IPS DF 6.9 (cell line): ENCODE measurements at places on chromosomes 7 and 10.

- no peak overlapping the region for H3K4me3 ChIP-seq
- no peak for DNase-seq
- H3K4me1 ChIP-seq: no peaks in the 10 kb centered on the region
- no peak overlapping the region for H3K27ac ChIP-seq
Measured at GRCh38 chr7:24653316-24654085, 80.2 kb downstream of the PALS2 start.

DNA sequence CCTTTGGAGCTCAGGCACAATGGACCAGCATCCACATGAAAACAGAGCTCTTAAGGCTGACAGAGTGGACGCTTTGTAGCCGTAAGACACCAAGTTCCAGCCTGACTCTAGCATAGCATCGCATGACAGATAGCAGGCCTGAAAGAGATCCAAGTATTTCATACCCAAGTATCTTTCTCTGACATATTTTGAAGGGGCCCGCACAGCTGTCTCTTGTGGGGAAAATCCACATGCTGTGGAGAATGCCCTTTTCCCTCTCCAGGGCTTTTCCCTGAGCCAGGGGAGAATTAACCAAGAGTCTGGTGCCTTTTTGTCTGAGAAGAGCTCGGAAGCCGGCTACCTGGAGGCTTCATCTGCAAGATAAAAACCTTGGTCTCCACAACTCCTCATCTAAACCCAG, 51.0 kb downstream of the CFAP46 start:
- no peaks in the 10 kb centered on the region for H3K27me3 ChIP-seq
- H3K4me3 ChIP-seq: no peak overlapping the region
- peaks cover 11% of the 10 kb centered on the region for H3K4me1 ChIP-seq

DNA sequence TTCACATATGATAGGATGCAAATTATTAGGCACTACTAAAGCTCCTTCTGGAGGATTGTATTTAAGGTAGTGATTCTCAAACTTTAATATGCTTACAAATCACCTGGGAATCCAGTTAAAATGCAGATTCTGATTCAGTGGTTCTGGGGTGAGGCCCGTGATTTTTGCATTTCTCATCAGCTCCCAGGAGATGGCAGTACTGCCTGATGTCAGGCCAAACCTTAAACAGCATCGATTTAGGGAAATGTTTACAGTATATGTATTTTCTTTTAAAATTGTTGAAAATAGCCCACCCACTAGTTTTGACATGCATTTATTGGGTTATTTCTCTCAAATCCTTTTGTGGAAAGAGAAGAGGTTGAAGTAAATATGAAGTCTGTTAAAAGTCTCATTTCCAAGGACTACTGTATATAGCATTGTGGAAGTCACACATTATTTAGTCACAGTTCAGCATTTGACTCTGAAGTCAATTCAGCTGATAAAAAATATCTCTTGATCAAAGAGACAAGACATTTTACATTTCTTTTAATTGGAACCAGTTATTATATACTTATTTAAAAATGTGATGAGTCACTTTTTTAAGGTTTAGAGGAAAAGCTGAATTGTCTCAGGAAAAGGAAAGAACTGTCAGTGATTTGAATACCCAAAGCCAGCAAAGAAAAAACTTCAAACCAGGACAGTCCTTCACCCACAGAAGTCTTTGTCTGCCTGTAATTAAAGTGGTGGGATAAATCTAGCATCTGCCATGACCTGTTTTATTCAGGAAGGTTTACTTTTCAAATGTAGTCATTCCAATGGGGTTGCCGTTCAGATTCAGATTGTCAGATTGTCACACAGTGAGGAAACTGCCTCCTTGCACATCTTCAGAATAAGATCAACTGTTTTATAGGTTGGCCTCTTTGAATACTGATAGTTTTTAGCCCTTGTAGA, 21.1 kb upstream of the HBP1 start:
- H3K4me3 ChIP-seq: no peak overlapping the region
- no peaks in the 10 kb centered on the region for H3K36me3 ChIP-seq
- H3K4me1 ChIP-seq: no peaks in the 10 kb centered on the region
- no peak for DNase-seq

DNA sequence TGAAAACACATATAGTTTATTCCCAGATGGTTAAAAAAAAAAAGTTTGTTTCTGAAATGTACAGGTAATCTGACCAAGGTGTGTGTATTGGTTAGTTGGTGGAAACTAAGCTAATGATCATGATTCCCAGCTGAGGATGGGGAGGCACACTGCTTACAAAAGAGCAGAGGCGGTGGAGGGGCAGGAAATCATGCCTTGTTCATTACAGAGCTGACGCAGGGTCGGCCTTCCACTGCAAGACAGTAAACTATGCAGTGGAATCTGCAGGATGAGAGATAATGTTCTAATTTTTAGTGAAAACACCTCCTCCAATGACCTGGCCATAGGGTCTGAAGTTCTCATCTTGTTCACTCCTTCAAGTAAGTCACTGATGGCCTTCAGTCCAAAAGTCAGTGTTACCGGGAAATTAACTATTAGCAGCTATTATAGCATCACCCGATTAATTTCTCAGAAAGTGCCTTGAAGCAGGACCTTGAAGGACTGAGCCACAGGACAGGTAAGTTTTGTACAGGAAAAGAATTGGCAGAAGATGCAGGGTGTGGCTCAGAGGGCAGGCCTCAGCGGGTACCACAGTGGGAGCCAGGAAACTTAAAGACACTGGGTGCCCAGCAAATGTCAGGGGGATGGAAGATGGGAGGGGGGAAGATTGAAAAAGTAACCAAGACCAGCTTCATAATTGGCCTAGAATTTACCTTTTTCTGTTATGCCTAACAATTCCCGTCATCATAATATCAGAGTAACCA, 36.0 kb downstream of the MYOF start:
- DNase-seq: no peak
- no peaks in the 10 kb centered on the region for H3K36me3 ChIP-seq
- H3K27me3 ChIP-seq: no peaks in the 10 kb centered on the region
- no peak overlapping the region for H3K4me3 ChIP-seq
- H3K27ac ChIP-seq: no peak overlapping the region
- H3K4me1 ChIP-seq: peaks cover 2% of the 10 kb centered on the region; the same call in 1 of the 2 replicates

GRCh38 chr7:137120690-137121089, 222.8 kb downstream of the PTN start:
- no peaks in the 10 kb centered on the region for H3K36me3 ChIP-seq
- H3K27ac ChIP-seq: no peak overlapping the region
- no peaks in the 10 kb centered on the region for H3K4me1 ChIP-seq
- no peak overlapping the region for H3K4me3 ChIP-seq

DNA sequence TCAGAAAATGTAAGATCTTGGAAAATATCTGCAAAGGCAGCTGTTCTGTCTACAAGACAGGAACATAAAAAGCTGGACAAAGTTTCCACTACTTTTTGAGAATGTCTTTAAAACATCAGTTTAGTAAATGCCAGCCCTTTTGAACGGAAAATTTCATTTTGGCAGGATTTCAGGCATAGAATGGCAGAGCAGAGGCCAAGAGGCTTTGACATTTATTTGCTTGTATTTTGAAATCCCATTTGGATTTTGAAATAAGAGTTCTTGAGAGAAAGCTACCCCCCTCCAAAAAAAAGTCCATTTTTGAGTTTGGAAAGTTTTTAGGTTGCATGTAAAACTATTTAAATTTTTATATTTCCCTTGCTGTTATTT, 3.1 kb upstream of the ETV1 start:
- H3K4me1 ChIP-seq: peaks cover 2% of the 10 kb centered on the region; the same call in 1 of the 2 replicates
- no peaks in the 10 kb centered on the region for H3K27me3 ChIP-seq
- H3K4me3 ChIP-seq: no peak overlapping the region
- H3K27ac ChIP-seq: no peak overlapping the region
- H3K36me3 ChIP-seq: no peaks in the 10 kb centered on the region

GRCh38 chr10:99429517-99430095, 818 bp downstream of the GOT1 start:
- H3K36me3 ChIP-seq: no peaks in the 10 kb centered on the region
- H3K27ac ChIP-seq: no peak overlapping the region
- H3K4me1 ChIP-seq: no peaks in the 10 kb centered on the region
- no peak for DNase-seq
- H3K4me3 ChIP-seq: peak overlapping the region; percentile 95; the same call in 1 of the 2 replicates

DNA sequence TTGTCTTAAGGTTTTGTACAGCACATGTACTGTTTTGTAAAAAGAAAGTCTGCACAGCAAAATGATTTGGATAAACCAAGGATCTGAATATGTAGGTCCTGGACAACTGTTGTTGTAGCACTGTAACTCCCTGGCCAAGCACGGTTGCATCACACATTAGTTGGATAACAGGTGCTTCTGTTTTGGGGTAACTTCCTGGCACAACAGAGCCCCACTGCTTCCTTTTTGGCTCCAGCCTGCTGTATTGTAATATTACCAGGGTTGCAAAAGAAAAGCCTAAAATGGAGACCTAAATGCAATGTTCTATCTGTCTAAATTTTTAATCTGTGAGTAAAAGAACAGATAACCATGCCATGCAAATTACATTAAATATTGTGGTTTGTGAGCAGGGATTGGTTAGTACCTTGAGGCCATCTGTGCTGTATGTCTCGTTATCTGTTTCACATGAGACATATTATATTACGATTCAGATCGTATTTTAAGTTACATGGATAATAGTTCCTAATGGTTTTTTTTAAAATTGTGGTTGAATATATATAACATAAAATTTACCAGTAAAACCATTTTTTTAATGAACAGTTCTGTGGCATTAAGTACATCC, 27.5 kb upstream of the WAC start:
- no peaks in the 10 kb centered on the region for H3K36me3 ChIP-seq
- no peak for DNase-seq
- no peak overlapping the region for H3K4me3 ChIP-seq
- no peaks in the 10 kb centered on the region for H3K27me3 ChIP-seq

GRCh38 chr10:69466689-69467088, 15.4 kb downstream of the TSPAN15 start:
- H3K36me3 ChIP-seq: no peaks in the 10 kb centered on the region
- no peak overlapping the region for H3K27ac ChIP-seq
- peaks cover 3% of the 10 kb centered on the region; the same call in 1 of the 2 replicates for H3K4me1 ChIP-seq
- DNase-seq: no peak
- H3K4me3 ChIP-seq: no peak overlapping the region

- no peak overlapping the region for H3K27ac ChIP-seq
- no peaks in the 10 kb centered on the region for H3K4me1 ChIP-seq
- H3K4me3 ChIP-seq: no peak overlapping the region
Measured at GRCh38 chr7:55140221-55140940, 121.6 kb downstream of the EGFR start.

DNA sequence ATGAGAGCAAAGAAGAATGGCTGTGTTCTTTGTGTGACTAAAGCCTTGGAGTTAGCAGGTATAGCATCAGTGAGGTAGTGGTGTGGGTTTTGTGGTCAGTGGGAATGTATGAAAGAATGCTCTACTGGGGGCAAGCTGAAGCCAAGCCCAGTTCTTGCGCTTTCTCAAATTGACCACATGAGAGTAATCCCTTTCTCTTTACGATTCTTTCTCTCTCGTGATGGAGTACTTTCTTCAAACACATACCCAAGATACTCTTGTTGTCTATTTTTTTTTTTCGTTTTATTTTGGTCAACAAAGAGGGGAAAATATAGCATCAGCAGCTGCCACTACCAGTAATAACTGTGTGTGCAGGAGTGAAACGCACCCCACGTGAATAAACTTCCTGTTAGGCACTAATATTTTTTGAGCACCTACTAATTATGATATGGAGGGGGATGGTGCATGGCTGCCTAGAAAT, 8.4 kb upstream of the PANK1 start:
- no peak overlapping the region for H3K27ac ChIP-seq
- no peaks in the 10 kb centered on the region for H3K36me3 ChIP-seq
- DNase-seq: no peak
- no peak overlapping the region for H3K4me3 ChIP-seq

- no peaks in the 10 kb centered on the region for H3K36me3 ChIP-seq
- no peak overlapping the region for H3K27ac ChIP-seq
- DNase-seq: no peak
- no peak overlapping the region for H3K4me3 ChIP-seq
- H3K4me1 ChIP-seq: no peaks in the 10 kb centered on the region; the same call in 1 of the 2 replicates
- no peaks in the 10 kb centered on the region for H3K27me3 ChIP-seq
Measured at GRCh38 chr7:129263168-129263567, 38.3 kb downstream of the AHCYL2 start.

DNA sequence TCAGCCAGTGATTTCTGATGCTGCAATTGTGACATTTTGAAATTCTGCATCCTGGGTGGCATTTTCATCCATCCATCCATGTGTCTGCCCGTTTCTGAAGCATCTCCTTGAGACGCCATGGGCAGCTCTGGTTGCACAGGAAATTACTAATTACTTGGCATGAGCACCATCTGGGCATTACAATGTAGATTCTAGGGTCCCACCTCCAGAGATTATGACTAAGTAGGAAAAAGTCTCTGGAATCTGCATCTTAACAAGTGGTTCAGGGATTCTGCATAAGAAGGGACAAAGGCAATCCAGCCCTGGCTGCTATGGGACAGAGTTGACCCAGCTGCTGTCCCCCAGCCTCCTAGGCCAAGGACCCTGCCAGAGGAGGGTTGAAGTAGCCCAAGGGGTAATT, 65.3 kb downstream of the CUZD1 start:
- H3K4me3 ChIP-seq: no peak overlapping the region
- 0 out of 2 replicates have a peak, but pooled peaks cover 2% of the 10 kb centered on the region for H3K4me1 ChIP-seq
- no peak overlapping the region for H3K27ac ChIP-seq
- DNase-seq: no peak
- H3K36me3 ChIP-seq: no peaks in the 10 kb centered on the region

DNA sequence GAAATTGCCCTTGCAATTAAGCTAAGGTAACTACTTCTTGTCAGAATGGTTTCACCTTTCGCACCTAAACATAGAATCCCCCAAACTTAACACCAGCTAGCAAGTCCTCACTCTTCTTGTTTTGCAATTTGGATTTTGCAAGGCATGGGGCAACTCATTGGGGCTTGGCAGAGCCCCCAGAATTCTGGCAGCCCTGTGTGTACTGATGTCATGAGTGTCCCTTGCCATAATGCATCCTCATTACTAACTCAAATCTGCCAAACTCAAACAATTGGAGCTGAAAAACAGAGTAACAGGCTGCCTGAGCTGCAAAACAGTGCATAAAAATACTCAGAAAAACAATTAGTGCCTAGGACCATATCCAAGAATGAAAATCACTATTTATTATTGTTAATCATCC, 7.9 kb upstream of the XPNPEP1 start:
- no peak for DNase-seq
- H3K4me3 ChIP-seq: no peak overlapping the region
- H3K36me3 ChIP-seq: no peaks in the 10 kb centered on the region
- no peaks in the 10 kb centered on the region for H3K27me3 ChIP-seq

- H3K4me3 ChIP-seq: no peak overlapping the region
- no peaks in the 10 kb centered on the region for H3K36me3 ChIP-seq
- H3K27me3 ChIP-seq: no peaks in the 10 kb centered on the region; the same call in 1 of the 2 replicates
- H3K27ac ChIP-seq: no peak overlapping the region
- no peaks in the 10 kb centered on the region for H3K4me1 ChIP-seq
Measured at GRCh38 chr7:26237035-26237807, 35.7 kb downstream of the CBX3 start.

- DNase-seq: no peak
- H3K36me3 ChIP-seq: no peaks in the 10 kb centered on the region
- no peak overlapping the region for H3K27ac ChIP-seq
- H3K4me1 ChIP-seq: no peaks in the 10 kb centered on the region
- H3K4me3 ChIP-seq: no peak overlapping the region
Measured at GRCh38 chr10:113872139-113873030, 17.9 kb downstream of the NHLRC2 start.

DNA sequence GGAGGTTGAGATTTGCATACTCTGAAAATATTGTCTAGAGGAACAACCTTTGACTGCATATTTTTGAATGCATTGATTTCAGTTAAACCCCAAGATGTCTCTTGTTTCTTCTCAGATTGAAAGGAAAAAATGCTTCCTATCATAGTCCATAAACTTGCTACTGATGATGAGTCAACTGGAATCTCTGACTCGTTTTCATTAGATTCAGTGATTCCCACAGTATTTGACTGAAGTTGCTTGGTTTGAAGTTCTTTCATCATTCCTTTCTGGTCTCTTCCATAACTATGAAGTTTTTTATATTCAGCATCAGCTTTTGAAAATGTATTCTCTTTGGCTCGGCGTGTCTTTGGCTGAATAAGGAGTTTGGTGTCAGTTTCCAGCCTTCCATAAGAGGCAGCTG, 10.7 kb downstream of the PEX1 start:
- no peak overlapping the region for H3K4me3 ChIP-seq
- no peaks in the 10 kb centered on the region for H3K4me1 ChIP-seq
- DNase-seq: no peak
- no peaks in the 10 kb centered on the region for H3K27me3 ChIP-seq
